ENCODE measurements at places on chromosomes 3 and 15.

- DNase-seq, result peak; percentile 40
These were observed 2.5 kb upstream of the NLGN1 start for GRCh38 chr3:173395073-173395411.

DNA sequence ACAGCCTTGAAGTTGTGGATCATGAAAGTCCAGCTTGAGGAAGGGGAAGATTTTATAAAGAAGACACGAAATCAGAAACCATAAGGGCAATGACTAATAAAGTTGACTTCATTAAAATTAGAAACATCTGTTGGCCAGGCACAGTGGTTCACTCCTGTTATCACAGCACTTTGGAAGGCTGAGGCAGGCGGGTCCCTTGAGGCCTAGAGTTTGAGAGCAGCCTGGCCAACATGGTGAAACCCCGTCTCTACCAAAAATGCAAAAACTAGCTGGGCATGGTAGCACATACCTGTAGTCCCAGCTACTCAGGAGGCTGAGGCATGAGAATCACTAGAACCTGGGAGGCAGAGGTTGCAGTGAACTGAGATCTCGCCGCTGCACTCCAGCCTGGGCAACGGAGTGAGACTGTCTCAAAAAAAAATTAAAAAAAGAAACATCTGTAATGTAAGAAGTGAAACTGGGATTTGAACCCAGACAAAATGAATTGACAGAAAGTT is 7.9 kb upstream of the UBXN7 start:
- DNase-seq, result no peak

DNA sequence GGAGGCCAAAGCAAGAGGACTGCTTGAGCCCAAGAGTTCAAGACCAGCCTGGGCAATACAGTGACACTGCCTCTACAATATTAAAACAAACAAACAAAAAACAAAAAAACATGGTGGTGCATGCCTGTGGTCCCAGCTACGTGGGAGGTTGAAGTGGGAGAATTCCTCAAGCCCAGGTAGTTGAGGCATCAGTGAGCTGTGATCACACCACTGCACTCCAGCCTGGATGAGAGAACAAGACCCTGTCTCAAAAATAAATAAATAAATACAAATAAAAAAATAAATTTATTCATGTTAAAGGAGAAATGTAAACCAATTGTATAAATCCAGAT is 200.6 kb downstream of the BCHE start:
- DNase-seq, result no peak

GRCh38 chr3:66962664-66963063 is 35.4 kb upstream of the KBTBD8 start:
- DNase-seq, result no peak

DNA sequence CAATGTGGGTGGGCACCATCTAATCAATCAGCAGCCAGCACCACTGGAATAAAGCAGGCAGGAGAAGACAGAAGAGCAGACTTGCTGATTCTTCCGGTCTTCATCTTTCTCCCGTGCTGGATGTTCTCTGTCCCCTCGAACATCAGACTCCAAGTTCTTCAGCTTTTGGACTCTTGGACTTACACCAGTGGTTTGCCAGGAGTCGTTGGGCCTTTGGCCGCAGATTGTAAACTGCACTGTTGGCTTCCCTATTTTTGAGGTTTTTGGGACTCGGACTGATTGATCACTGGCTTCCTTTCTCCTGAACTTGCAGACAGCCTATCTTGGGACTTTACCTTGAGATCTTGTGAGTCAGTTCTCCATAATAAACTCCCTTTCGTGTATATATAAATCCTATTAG is 292.8 kb downstream of the BCHE start:
- DNase-seq, result no peak

All from mucosa of gallbladder (tissue), 1 donor.